Ovary (tissue), 10 donors: ENCODE measurements at places on chromosomes 1 and 21. TPM values are rescaled to one million over a fixed set of nuclear protein-coding genes. Genes with fewer than 3 reads are reported as not detected.

- no peaks in the 10 kb centered on the region for H3K36me3 ChIP-seq
- H3K27ac ChIP-seq: no peak overlapping the region
- H3K27me3 ChIP-seq: no peaks in the 10 kb centered on the region
Observed at GRCh38 chr1:57551476-57551875, 127.6 kb upstream of the DAB1 start.

DNA sequence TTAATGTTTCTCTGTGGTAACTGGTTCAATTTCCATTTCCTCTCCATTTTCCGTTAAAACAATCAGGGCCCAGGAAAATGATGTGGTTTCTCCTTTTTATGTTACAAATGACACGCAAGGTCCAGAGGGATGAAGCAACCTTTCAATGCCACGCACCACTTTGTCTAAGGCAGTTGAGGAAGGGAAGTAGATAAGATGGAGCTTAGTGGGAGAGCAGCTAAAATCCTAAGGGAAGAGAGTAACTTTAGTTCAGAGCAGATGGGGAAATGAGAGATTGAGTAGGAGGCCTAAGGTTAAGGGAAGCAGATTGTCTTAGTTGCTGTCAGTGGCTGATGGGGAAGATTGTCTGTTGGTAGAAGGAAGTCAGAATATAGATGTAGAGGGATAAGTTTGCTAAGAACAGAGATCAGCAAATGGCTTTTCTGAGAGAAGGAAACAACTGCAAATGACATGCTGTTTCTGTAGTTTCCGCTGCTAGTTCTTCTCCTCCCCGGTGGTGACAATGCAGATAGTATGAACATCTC lies 660 bp downstream of the CD1C start:
- H3K27ac ChIP-seq: no peak overlapping the region
- H3K4me1 ChIP-seq: no peaks in the 10 kb centered on the region
- no peak for DNase-seq
- no peaks in the 10 kb centered on the region for H3K27me3 ChIP-seq

DNA sequence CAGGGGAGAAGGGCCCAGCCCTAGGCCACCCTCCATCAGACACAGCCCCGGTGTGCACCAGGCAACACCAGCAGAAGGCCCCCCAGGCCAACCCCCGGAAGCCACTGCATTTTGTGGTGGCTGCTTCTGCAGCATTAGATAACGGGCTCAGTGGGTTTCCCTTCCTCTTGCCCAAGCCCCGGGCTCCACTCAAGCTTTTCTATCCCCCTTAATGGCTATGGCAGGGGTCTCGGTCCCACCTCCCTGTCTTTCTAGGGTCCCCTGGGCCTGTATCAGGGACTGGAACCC lies 18.9 kb downstream of the C1orf174 start:
- H3K27me3 ChIP-seq: no peaks in the 10 kb centered on the region
- DNase-seq: no peak
- H3K27ac ChIP-seq: no peak overlapping the region
- H3K36me3 ChIP-seq: no peaks in the 10 kb centered on the region
- H3K4me1 ChIP-seq: no peaks in the 10 kb centered on the region

GRCh38 chr1:186894415-186894814 lies 65.7 kb downstream of the PLA2G4A start:
- H3K27ac ChIP-seq: no peak overlapping the region
- no peaks in the 10 kb centered on the region for H3K36me3 ChIP-seq
- DNase-seq: no peak

Gene SMPDL3B
- total RNA-seq: 0.40 TPM

- no peaks in the 10 kb centered on the region for H3K27me3 ChIP-seq
- H3K27ac ChIP-seq: peak overlapping the region; percentile 54
- peak overlapping the region; percentile 95 for H3K4me3 ChIP-seq
- H3K36me3 ChIP-seq: no peaks in the 10 kb centered on the region
Observed at GRCh38 chr1:201504179-201504631, 2.7 kb downstream of the CSRP1 start.

Gene SLC44A5
- total RNA-seq: 2.2 TPM

DNA sequence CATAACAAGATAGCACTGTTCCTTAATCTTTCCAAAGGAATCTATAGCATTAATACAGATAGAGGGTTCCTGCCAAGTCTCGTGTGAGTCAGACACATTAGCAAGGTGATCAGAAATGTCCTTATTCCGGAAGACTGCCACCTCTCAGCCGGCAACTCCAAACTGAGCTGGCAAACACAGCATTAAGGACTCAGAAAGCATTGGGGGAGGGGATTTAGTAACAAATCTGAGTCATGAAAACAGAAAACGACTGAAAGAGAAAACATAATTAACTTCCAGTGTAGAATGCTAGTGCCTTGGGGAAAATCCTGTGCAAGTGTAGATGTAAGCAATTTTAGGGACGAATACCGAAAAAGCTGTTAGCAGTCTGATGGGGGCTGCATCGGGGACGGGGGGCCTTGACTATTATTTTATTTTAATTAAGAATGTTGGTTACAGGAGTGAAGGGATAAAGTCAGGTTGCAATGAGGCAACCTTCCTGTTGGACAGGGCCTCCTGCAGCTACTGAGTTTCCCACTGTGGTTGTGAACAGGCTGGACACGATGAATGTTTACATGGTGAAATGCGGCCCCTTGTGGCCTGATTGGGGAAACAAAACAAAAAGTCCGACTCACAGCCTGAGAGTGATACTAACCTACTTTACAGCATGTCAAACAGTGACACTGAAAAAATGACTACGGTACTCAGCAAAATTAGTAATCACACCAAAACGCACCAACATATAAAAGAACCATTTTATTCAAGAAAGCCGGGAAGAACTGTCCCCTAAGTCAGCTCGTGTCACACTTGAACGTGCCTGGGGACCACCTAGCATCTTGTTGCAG lies 20.7 kb downstream of the MIS18A start:
- H3K27me3 ChIP-seq: no peaks in the 10 kb centered on the region
- no peaks in the 10 kb centered on the region for H3K36me3 ChIP-seq
- H3K4me1 ChIP-seq: no peaks in the 10 kb centered on the region
- peak; percentile 75 for DNase-seq

DNA sequence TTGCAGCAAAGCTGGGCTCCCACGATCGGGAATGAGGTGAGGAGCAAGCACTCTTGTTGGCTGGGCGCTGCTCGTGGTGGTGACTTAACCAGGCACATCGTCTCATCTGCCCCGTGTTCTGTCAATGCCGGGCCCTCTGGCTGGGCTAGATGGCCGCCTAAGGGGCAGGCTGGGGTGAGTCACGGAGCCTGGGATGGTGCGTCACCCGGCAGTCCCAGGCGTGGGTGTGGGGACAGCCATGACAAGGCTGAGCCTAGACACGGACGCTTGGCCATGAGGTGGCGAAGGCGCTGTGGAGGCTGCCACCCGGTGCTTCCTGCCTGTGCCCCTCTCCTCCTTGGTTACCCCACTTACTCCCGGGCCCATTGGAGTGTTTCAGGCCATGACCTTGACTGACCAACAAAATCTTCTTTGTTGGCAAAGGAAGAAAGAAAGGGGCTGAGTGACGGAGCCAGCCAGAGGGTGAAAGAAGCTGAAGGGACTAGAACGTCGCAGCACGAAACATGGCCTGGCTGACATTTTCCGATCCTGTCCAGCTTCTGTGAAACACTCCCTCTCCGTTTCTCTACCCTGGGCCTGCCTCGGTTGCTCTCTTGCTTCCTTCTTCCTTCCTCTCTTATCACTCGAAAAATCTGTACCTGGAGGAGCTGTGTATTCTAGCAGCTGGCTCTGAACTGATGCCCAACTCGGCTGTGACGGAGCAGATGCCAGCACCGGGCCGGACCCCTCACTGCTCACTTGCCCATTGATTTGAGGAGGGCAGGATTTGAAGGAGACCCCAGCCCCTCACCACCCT lies 596 bp downstream of the CD247 start:
- no peaks in the 10 kb centered on the region for H3K4me1 ChIP-seq
- H3K27ac ChIP-seq: no peak overlapping the region
- H3K4me3 ChIP-seq: no peak overlapping the region
- no peaks in the 10 kb centered on the region for H3K27me3 ChIP-seq
- no peak for DNase-seq

Gene HRNR
- not detected for total RNA-seq

DNA sequence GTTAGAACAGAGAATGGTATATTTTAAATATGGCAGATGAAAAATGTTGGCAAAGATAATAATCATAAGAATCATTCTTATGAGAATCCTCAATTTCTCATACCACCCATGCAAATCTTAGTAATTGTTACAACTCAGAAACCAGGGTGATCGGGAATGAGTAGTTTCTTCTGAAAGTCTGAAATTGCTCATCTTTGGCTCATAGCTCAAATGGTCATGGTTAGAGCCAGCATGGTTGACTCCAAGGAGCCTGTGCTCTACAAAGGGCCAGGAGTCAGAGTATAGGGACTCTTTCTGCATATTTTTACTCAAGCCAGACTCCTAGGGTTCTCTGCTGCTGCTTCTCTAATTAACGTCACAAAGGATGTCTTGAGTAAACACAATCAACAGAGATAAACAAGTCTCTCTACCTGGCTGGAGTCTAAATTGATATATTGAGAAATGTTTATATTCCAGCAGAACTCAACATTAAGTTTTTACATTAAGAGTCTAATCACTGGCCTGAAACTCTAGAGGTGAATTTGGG lies 1.9 kb upstream of the ETV3 start:
- DNase-seq: no peak
- H3K36me3 ChIP-seq: no peaks in the 10 kb centered on the region
- no peak overlapping the region for H3K27ac ChIP-seq
- peaks cover 4% of the 10 kb centered on the region for H3K4me1 ChIP-seq
- H3K4me3 ChIP-seq: no peak overlapping the region

Gene S100A7A
- not detected for total RNA-seq

- no peaks in the 10 kb centered on the region for H3K36me3 ChIP-seq
- H3K27me3 ChIP-seq: peaks cover 16% of the 10 kb centered on the region
- no peak within 1 kb of the TSS for H3K27ac ChIP-seq
- DNase-seq: no peak
Observed at GRCh38 chr1:229434005-229434640, at the start of gene ACTA1. Gene ACTA1 (minus strand): TSS chr1:229434094. CDS start chr1:229433115, 979 bp downstream.

- DNase-seq: no peak
- no peak overlapping the region for H3K4me3 ChIP-seq
Observed at GRCh38 chr1:61444288-61444687, 280.7 kb downstream of the TM2D1 start.

- H3K27ac ChIP-seq: no peak overlapping the region
- no peaks in the 10 kb centered on the region for H3K4me1 ChIP-seq
- H3K36me3 ChIP-seq: no peaks in the 10 kb centered on the region
- no peak for DNase-seq
- no peaks in the 10 kb centered on the region for H3K27me3 ChIP-seq
Observed at GRCh38 chr1:237932816-237933215, 42.1 kb upstream of the ZP4 start.

DNA sequence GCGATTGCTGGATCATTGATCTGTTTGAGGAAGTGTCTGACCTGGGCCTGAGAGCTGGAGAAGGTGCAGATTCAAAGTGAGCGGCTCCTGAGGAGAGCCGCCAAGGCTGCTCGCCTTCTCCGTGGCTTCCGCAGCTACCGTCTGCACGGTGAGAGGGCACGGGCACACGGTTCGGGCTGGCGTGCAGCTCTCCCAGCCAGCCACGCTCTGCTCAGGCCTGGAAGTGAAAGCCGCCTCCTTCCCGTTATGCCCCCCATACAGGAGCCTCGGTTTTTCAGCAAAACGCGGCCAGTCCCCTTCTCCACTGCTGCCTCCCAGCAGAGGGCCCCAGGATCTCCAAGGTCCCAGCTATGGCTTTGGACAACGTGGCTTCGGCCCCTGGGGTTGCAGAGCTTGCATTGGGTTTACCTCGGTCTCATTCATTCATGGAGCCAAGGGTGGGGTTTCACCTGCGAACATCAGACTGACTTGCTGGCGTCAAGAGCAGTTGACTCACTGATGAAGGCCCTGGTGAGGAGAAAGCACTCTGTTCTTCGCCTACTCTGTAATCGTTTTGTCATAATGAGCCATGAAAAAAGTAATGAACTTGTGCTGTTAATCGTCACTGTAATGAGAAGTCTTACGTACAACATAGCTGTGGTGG lies 24.4 kb upstream of the PDXK start:
- no peaks in the 10 kb centered on the region for H3K4me1 ChIP-seq

DNA sequence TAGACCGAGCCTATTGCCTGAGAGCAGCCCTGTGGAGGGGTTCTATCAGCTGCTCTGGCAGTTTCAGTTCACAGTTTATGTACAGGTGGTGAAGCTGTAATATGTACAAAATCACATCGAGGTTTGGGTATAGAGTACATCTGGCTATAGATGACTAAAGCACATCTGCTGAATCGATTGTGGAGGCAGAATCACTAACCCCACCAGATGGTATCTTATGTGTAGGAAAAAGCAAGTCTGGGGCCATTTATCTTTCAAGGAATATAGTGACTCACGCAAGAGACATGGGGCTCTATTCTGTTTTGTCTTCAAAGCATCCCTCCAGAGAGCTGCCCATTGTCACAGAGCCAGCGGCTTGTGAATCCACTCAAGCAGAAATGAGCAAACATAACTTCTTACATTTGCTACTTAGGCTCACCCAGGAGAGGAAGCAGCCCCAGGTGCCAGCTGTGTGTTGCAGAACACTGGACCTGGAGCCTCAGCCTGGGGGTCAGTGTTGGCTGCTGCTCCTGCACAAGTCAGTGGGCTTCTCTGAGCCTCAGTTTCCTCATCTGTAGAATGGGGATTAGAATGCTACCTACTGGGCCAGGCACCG lies 21.3 kb downstream of the MIIP start:
- H3K27me3 ChIP-seq: no peaks in the 10 kb centered on the region
- H3K4me1 ChIP-seq: peaks cover 5% of the 10 kb centered on the region
- H3K4me3 ChIP-seq: no peak overlapping the region

DNA sequence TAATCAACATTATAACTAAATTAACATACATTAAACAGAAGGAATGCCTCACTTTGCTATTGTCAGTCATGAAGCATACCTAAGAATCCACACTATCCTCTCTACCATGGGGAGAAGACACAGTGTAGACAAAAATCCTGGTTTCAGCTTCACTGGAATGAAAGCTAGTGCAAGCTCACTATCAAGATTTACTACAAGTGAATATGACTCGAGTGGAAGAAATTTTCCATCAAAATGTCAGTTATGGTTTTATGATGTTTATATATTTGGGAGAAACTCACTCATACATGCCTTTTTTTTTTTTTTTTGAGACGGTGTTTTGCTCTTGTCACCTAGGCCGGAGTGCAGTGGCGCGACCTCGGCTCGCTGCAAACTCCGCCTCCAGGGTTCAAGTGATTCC lies 424.3 kb downstream of the KCNT2 start:
- no peaks in the 10 kb centered on the region for H3K36me3 ChIP-seq
- no peak overlapping the region for H3K27ac ChIP-seq
- no peak overlapping the region for H3K4me3 ChIP-seq
- no peak for DNase-seq
- H3K4me1 ChIP-seq: no peaks in the 10 kb centered on the region

Gene PLA2G4A
- total RNA-seq: 6.4 TPM
